Kidney tubule cell (primary cell): ENCODE measurements at places on chromosomes 1 and 21.

- peak; percentile 53 for DNase-seq
These were observed 99.2 kb downstream of the LHX8 start for GRCh38 chr1:75233302-75233929.

DNA sequence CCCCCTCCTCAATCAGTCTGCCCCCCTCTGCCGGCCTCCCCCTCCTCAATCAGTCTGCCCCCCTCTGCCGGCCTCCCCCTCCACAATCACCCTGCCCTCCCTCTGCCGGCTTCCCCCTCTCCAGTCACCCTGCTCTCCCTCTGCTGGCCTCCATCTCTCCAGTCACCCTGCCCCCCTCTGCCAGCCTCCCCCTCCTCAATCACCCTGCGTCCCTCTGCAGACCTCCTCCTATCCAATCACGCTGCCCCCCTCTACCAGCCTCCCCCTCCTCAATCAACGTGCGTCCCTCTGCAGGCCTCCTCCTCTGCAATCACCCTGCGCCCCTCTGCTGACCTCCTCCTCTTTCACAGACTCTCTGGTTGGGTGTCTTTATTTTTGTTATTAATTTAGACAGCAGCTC lies 11.5 kb upstream of the C1orf198 start:
- DNase-seq = no peak

- DNase-seq = no peak
These were observed 135.7 kb downstream of the CNIH3 start for GRCh38 chr1:224751624-224752311.

DNA sequence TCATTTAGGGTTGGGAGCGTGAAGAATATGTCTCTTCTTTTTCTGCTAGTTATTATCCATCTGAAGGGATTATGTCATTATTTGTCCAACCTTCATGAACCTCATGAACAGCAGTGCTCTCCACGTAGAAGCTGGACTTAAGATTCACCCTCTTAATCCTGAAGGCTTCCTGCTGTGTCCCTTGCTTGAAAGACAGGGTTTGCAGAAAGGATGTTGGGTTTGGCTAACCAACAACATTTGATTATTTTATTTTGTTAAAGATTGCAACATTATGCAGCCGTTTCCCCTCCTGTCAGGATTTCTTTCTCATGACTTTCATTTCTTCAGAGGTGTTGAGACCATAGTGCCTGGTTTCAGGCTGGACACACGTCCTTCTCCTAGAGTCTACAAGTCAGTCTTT lies 75.2 kb downstream of the NGF start:
- DNase-seq = no peak

GRCh38 chr1:156488566-156489165 lies 11.9 kb downstream of the MEF2D start:
- DNase-seq = peak; percentile 28

DNA sequence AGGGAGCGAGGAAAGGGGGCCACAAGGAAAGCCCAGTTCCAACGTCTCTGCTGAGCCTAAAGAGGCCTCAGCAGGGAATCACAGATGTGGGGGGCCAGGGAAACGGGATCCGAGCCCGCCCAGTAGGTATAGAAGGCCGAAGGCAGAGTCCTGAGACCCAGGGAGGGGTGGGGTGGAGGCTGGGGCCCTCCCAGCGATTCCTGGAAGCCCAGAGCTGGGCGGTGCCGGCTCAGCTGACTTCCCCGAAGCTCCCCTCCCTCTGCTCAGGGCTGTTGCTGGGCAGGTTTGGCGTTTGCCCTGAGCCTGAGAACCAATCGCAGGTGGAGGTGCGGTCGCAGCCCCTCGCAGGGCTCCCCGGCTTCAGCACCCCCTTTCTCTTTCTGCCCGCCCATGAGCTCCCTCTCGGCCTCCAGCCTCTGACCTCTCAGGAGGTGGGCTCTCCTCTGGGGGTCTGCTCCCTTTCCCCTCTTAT lies 12.8 kb downstream of the ADAMTSL4 start:
- peak; percentile 91 for DNase-seq

DNA sequence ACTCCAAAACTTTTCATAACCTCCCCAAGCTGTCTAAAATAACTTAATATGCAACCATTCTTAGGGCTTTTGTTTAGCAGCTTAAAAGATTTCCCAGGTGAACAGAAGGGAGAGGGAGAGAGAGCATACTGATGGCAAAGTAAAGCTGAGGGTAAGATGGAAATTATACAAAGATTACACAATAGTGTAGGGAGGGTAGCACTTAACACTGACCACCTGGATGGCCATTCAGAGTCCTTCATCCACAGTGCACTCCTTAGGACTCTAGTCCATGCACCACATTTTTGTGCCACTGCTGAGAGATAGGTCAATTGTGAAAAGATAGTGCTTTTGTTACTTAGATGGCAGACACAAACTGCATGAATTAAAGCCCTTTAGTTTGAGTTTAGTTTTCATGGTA lies 574.6 kb downstream of the LMO4 start:
- no peak for DNase-seq

GRCh38 chr1:23367451-23367790 lies 2.2 kb downstream of the ZNF436 start:
- no peak for DNase-seq

DNA sequence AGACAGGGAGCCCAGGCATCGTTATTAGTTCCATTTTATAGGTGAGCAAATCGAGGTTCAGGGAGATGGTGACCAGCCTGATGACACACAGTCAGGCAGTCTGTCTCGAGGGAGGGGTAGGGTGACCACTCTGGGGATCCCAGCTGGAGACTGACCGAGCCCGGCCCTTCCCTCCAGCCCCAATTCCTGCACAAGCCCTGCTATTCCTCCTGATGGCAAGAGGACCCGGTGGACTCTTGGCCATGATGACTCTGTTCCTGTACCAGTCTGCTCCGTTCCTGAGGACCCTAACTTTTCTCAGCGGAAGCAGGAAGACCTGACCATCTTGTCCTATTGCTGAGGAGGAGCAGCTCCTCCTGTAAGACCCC lies 391 bp downstream of the AGT start:
- no peak for DNase-seq

DNA sequence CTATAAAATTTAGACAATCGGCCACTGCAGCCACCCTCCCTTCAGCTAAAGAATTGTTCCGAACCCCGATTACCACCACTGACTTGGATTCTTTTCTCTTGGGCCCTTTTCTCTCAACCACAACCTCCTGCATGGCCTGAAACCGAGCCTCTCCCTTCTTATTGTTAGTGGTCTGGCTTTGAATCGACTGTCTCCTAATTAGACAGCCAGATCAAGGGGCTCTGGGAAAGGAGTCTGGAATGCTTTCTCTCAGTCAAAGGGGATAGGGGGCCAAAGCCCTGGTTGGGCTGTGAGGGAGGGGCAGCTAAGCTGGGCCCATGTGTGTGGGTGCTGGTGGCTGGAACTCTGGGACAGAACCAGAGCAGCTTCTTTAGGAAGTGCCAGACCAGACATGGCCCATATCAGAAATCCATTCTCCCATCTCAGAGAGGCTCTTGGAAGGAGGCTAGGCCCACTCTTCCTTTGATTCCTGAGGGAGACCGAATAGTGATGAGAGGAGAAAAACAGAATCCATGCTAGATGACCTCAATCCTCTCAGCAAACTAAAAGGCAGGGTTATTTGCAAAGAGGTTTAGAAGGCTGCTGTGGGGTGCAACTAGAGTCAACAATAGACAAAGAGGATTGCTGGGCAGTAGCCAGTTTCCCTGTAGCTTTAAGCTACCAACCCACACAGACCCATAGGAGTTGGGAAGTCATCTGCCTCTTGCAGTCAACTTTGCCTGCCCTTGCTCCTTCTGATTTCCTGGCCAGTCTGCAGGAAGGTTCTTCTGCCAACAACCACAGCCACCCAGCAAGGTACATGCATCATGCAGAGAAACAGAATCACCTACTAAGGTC lies 117.6 kb downstream of the AK5 start:
- no peak for DNase-seq

DNA sequence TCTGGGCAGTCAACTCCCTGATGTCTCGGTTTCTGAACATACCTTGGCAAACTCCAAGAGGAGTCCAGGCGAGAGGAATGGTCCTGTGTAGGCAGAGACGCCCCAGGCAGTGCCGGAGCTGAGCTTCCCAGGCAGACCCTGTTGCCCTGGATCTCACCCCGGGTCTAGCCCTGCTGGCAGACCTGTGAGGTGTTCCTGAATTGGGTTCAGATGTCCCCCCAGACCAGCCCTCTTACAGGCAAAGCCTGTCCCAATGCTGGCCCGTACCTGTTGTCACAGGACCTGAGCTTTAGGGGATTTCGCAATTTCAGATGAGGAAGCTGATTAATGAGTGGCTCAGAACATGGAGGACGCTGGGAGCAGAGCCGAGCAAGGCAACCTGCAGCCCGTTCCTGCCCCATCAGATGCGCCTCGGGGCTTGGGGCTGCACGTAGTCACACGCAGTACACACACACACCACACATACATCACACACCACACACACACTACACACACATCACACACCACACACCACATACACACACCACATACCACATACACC lies 38.5 kb upstream of the PDE9A start:
- peak; percentile 83 for DNase-seq

- no peak for DNase-seq
These were observed 142.5 kb downstream of the OLFM3 start for GRCh38 chr1:101854271-101854670.

- DNase-seq = no peak
These were observed 63.4 kb downstream of the DDR2 start for GRCh38 chr1:162695687-162696086.

- no peak for DNase-seq
These were observed 10.4 kb downstream of the SLC66A1 start for GRCh38 chr1:19322481-19322880.

DNA sequence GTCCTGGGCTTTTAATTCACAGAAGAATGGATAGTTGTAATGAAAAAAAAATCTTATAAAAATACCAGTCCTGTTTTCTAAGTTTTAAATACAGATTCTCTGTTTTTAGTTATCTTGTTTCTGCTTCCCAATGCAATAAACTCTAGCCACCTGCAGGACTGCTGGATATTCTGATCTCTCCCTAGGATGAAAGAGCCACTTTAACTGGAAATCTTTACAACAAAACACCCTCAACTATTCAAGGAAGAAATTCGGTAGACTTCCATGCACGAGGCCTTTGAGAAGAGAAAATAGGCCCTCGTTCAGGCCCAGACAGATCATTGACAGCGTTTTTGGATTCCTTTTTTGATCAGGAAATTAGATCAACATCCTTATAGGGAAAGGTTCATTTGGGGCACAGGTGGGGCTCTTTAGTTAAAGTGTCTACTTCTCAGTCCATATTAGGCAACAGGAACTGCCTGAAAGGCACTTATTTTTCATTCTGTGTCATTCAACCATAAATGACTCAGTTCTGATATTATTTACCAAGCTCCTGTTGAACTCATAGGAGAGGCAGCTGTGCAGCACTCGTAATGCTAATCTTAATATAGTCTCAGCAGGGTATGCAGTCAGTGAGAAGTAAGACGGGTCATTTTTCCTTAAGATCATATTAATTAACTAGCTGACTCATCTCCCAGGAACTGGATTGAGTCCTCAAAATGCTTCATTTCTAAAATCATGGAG lies 71.1 kb upstream of the ERRFI1 start:
- peak; percentile 100 for DNase-seq

- DNase-seq = no peak
These were observed 16.1 kb downstream of the CD101 start for GRCh38 chr1:117017648-117018047.

DNA sequence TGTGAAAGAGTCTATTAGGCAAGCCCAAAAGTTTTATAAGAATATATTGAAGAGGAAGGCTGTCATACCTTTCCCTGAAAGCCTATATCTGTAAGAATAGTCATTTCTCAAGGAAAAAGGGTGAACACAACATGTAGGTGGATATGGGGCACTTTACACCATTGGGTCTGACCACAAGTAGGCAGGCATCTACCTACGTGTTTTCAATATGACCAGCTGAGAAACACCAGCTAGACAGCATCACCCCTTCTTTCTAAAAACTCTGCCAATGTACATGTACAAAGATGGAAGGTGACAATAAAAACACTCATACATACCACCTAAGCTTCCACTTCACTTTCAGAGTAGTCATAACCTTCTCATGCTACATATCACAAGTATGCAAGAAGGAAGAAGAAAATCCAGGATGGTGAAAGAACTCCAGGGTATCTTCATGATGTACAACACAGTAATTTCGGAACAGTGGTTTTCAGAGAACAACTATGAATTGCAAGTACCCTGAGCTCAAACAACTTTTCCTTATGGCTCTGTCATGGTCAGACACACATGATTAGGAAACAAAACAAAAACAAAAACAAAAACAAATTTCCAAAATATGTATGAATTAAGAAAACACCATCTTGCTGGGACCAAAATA lies 98.5 kb upstream of the ADGRL2 start:
- no peak for DNase-seq

- no peak for DNase-seq
These were observed 5.1 kb upstream of the PLEKHO1 start for GRCh38 chr1:150144606-150145005.

GRCh38 chr1:69506721-69507120 lies 61.0 kb upstream of the LRRC7 start:
- no peak for DNase-seq

DNA sequence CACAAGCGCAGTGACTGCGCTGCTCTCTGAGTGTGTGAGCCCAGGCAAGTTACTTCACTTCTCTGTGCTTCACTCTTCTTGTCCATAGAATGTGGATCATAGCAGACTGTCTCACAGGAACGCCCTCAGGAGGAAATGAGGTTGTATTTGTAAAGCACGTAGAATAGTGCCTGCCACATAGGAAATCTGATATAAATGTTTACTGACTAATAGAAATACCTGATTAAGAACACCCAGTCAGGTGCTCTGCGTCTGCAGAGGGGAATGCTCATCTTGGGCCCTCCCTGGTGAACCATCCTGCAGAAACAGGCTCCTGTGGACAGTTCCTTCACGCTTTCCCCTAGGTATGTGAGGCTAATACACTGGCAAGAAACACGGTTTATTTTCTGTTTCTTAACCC lies 100.3 kb downstream of the BEND5 start:
- no peak for DNase-seq

GRCh38 chr1:181044449-181044966 lies 10.7 kb downstream of the MR1 start:
- DNase-seq = peak; percentile 81
